Heart left ventricle (tissue), 16 donors: ENCODE measurements at places on chromosomes 2 and 18. TPM values are rescaled to one million over a fixed set of nuclear protein-coding genes. Genes with fewer than 3 reads are reported as not detected.

GRCh38 chr2:73104933-73105332, 7.8 kb downstream of the RAB11FIP5 start:
- H3K36me3 ChIP-seq: no peaks in the 10 kb centered on the region
- no peak for DNase-seq
- peaks cover 45% of the 10 kb centered on the region for H3K4me1 ChIP-seq
- no peak overlapping the region for H3K4me3 ChIP-seq

- H3K4me3 ChIP-seq: no peak overlapping the region
- H3K36me3 ChIP-seq: no peaks in the 10 kb centered on the region
- no peaks in the 10 kb centered on the region for H3K4me1 ChIP-seq
- no peak overlapping the region for H3K27ac ChIP-seq
These were observed 16.3 kb downstream of the DPYSL5 start for GRCh38 chr2:26864226-26864625.

DNA sequence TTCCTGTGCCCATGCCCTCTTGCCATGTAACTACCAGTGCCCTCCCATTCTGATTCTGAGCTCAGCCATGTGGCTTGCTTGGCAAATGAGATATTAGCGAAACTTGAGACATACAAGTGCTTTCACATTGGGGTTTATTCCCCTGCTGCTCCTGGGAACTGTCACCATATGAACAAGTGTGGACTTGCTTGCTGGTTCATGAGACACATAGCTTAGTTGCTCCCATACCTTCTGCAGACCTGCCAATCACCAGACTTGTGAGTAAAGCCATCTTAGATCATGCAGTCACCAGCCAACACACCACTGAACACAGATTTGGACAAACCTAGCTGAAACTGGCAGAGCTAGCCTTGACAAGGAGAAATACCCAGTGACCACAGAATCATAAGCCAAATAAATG, 155.1 kb downstream of the SS18 start:
- H3K36me3 ChIP-seq: no peaks in the 10 kb centered on the region
- H3K4me3 ChIP-seq: no peak overlapping the region

GRCh38 chr2:190812506-190813294, 67.9 kb upstream of the GLS start:
- H3K36me3 ChIP-seq: no peaks in the 10 kb centered on the region
- DNase-seq: no peak
- H3K4me1 ChIP-seq: no peaks in the 10 kb centered on the region
- no peaks in the 10 kb centered on the region for H3K27me3 ChIP-seq

DNA sequence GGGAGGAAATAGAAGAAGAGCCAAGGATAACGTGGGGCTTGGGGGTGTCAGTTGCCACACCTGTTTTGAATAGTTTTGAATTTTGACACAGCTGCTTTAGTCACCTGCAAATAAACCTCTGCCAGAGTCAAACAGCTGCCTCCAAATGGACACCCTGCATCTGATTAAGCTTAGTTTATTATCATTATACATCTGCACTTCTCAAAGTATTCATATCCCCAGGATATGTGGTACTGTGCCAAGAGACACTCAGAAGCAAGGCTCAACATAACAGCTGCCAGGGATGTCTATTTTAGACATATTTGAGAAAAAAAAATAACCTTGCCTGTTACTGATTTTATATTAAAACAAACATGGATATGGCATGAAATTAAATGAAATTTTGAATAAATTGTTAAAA, 122.5 kb upstream of the WDR75 start:
- no peak overlapping the region for H3K27ac ChIP-seq
- no peaks in the 10 kb centered on the region for H3K4me1 ChIP-seq
- H3K27me3 ChIP-seq: no peaks in the 10 kb centered on the region
- no peak overlapping the region for H3K4me3 ChIP-seq
- H3K36me3 ChIP-seq: no peaks in the 10 kb centered on the region

GRCh38 chr2:98946855-98947254, 10.8 kb upstream of the CRACDL start:
- no peak overlapping the region for H3K27ac ChIP-seq
- H3K36me3 ChIP-seq: no peaks in the 10 kb centered on the region
- no peaks in the 10 kb centered on the region for H3K27me3 ChIP-seq
- no peak for DNase-seq

- no peak overlapping the region for H3K4me3 ChIP-seq
- H3K27ac ChIP-seq: no peak overlapping the region
- H3K36me3 ChIP-seq: no peaks in the 10 kb centered on the region
- H3K4me1 ChIP-seq: peaks cover 24% of the 10 kb centered on the region
These were observed 67.6 kb downstream of the FEZ2 start for GRCh38 chr2:36530178-36530982.

- H3K4me1 ChIP-seq: no peaks in the 10 kb centered on the region
- H3K27me3 ChIP-seq: no peaks in the 10 kb centered on the region
- no peak for DNase-seq
- no peak overlapping the region for H3K27ac ChIP-seq
- no peaks in the 10 kb centered on the region for H3K36me3 ChIP-seq
These were observed 440.5 kb downstream of the NBAS start for GRCh38 chr2:15120631-15121030.

GRCh38 chr18:29217124-29217915, 1040.4 kb upstream of the CDH2 start:
- DNase-seq: no peak
- H3K36me3 ChIP-seq: no peaks in the 10 kb centered on the region
- no peak overlapping the region for H3K4me3 ChIP-seq
- no peaks in the 10 kb centered on the region for H3K27me3 ChIP-seq
- H3K27ac ChIP-seq: no peak overlapping the region

DNA sequence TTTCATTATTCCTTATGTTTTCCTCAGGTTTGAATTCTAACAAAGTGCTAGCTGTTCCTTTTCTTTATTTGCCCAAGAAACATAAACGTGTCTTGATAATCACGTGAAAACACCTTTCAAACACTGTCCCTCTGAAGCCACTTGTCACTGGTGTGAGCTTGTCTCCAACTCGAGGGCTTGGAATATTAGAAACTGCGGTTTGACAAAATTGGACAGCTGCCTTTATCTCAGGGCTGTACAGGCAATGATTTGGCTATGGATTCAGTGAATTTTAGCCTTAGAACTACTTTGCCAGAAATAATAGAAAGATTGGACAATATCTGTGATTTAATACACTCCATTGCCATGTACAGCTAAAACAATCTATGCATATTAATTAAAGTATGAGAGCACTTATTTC, 763.0 kb upstream of the ACVR2A start:
- H3K36me3 ChIP-seq: no peaks in the 10 kb centered on the region
- no peak for DNase-seq
- H3K4me1 ChIP-seq: peaks cover 6% of the 10 kb centered on the region
- H3K27me3 ChIP-seq: no peaks in the 10 kb centered on the region
- no peak overlapping the region for H3K27ac ChIP-seq
- H3K4me3 ChIP-seq: no peak overlapping the region

- no peaks in the 10 kb centered on the region for H3K36me3 ChIP-seq
- no peaks in the 10 kb centered on the region for H3K27me3 ChIP-seq
- peak overlapping the region; percentile 92 for H3K4me3 ChIP-seq
- DNase-seq: no peak
- H3K27ac ChIP-seq: peak overlapping the region; percentile 100
- peaks cover 38% of the 10 kb centered on the region for H3K4me1 ChIP-seq
These were observed 7.9 kb upstream of the NR4A2 start for GRCh38 chr2:156340377-156340776.

GRCh38 chr2:155412598-155412997, 714.1 kb downstream of the KCNJ3 start:
- H3K4me3 ChIP-seq: no peak overlapping the region
- H3K36me3 ChIP-seq: no peaks in the 10 kb centered on the region
- no peak overlapping the region for H3K27ac ChIP-seq
- no peak for DNase-seq

DNA sequence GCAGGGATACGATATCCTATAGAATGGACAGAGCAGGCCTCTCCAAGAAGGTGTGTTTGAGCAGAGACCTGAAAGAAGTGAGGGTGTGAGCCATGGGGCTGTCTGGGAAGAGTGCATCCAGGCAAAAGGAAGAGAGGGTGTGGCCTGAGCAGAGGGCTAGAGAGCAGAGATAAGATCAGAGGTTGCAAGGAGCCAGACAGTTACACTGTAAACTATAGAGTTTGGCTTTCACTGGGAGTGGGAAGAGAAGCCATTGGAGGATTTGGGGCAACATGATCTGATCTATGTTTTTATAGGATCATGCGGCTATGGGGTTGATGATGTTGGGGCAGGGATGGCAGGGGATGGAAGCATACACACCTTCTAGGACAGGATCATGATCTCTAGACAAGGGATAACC, 124.1 kb upstream of the MAP3K20 start:
- H3K27ac ChIP-seq: no peak overlapping the region
- no peaks in the 10 kb centered on the region for H3K4me1 ChIP-seq
- H3K4me3 ChIP-seq: no peak overlapping the region
- DNase-seq: no peak
- H3K36me3 ChIP-seq: no peaks in the 10 kb centered on the region
- no peaks in the 10 kb centered on the region for H3K27me3 ChIP-seq

GRCh38 chr2:160730296-160730995, 236.8 kb upstream of the RBMS1 start:
- DNase-seq: no peak
- no peak overlapping the region for H3K27ac ChIP-seq
- no peak overlapping the region for H3K4me3 ChIP-seq
- no peaks in the 10 kb centered on the region for H3K27me3 ChIP-seq

DNA sequence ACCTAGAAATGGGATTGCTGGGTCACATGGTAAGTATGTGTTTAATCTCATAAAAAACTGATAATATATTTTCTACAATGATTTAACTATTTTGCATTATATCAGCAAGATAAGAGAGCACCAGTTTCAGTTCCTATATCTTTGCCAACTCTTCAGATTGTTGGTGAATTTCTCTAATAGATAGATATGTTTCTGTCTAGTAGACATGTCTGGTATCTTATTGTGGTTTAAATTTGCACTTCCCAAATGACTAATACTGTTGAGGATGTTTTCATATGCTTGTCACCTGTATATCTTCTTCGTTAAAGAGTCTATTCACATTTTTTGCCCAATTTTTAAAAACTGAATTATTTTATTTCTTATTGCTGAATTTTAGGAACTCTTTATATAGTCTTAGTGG, 113.8 kb upstream of the UXS1 start:
- DNase-seq: no peak
- H3K36me3 ChIP-seq: no peaks in the 10 kb centered on the region
- no peaks in the 10 kb centered on the region for H3K4me1 ChIP-seq
- no peaks in the 10 kb centered on the region for H3K27me3 ChIP-seq
- H3K27ac ChIP-seq: no peak overlapping the region
- H3K4me3 ChIP-seq: no peak overlapping the region

DNA sequence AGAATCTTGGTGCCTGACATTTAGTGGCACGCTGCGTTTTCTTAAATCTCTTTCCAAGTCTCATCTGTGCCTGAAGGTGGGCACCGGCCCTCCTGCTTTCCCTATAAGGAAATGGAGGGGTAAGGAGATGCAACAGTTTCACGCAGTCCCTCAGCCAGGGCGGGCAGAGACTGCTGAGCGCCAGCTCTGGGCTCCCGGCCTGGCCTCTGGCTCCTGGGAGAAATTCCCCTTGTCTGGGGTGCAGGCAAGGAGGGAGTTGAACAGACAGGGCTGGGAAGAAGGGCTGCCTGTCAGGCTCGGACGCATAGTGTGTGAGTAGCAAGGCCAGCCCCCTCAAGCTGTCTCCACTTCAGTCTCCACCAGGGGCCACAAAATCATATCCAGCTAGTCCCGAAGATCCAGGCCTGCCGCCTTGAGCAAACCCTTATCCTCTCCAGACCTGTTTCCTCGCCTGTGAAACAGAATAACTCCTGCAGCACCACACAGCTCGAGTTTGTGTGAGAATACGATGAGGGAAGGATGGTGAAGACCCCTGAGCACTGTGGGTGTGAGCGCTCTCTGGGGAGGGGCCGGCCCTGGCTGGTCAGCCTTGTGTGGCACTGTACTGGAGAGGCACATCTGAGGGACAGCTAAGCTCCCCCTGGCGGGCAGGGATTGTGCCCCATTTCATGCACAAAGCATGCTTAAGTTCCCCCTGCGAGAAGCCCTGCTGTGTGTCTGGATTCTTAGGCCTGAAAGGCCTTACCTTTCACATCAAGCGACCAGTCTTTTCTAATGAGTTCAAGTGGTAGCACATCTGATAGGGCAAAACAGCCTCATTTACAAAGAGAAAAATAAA, 33.8 kb downstream of the SDC1 start:
- H3K4me1 ChIP-seq: no peaks in the 10 kb centered on the region
- no peak for DNase-seq
- H3K36me3 ChIP-seq: no peaks in the 10 kb centered on the region

DNA sequence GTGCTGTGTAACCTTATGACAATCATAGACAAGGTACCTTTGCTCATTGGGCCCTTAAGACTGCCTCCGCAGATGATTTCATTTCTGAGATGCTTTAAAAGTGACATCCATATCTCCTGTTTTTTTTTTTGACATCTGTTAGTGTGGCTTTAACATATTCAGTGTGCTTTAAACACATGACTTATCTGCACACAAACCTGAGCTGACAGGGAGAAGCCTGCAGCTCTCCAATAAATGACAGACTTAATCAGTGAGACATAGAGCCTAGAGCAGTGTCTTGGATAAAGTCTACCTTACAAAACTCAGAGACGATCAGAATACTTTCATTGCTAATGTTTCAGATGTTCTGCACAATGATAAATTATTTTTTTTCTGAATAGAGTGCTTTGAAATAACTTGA, 130.7 kb downstream of the UBE2E3 start:
- DNase-seq: no peak
- no peak overlapping the region for H3K4me3 ChIP-seq
- H3K4me1 ChIP-seq: no peaks in the 10 kb centered on the region
- H3K27ac ChIP-seq: no peak overlapping the region
- no peaks in the 10 kb centered on the region for H3K36me3 ChIP-seq
- H3K27me3 ChIP-seq: no peaks in the 10 kb centered on the region

The MYOM1 gene
- 1,010 TPM for total RNA-seq

The BMP10 gene
- total RNA-seq: 2.9 TPM

The POTEJ gene
- not detected for total RNA-seq

The PLEK gene
- 3.1 TPM for total RNA-seq

The LDAH gene
- total RNA-seq: 10.4 TPM

The ONECUT2 gene
- not detected for total RNA-seq
